Activated CD4-positive, alpha-beta T cell treated with anti-CD3 and anti-CD28 coated beads, Interleukin-2, amount 50 U/mL, for 4 hours (primary cell): ENCODE measurements at places on chromosomes 7 and 10.

DNA sequence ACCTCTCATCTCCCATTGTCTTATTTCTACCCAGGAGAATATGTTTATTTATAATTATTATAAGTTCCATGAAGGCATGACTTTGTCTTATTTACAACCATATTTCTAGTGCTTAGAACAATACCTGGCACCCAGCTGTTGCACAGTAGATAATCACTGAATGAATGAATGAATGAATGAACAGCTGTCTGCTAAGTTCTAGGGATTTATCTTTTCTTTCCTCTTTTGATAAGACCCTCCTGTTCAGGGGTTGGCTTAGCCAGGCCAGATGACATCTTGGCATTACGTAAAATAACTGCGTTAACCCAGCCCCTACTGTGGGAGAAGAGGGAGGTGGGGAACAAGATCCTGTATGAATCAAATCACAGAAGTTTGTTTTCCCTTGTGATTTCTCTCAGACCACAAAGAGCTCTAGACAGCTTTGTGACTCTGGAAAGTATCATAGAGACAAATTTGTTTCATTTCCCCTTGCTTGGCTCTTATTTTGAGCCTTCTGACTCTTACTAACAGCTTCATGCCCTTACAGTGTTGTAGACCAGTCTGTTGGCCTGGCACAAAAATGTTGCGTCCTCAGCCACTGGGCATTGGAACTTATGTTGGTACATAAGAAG, 8.4 kb downstream of the ZNF862 start:
- DNase-seq: no peak

- DNase-seq: no peak
Measured at GRCh38 chr10:124231168-124232155, 138.1 kb upstream of the CHST15 start.

- DNase-seq: no peak
Measured at GRCh38 chr7:36203071-36203790, 50.2 kb downstream of the EEPD1 start.

DNA sequence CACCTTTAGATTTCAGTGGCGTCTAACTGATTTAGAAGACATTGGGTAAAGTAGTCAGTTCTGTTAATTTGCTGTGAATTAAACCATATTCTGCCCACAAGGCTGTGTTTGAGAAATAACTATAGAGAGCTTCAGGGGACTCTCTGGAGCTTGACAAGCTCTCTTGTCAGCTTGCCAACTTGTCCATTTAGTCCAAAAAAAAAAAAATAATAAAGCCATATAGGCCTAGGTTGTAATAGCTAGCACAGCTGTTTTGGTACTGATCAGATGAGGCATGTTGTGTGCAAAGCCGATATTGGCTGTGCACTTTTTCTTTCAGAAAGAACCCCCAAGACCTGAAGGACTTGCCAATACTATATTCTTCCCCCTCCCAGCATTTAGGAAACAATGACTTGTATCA, 20.2 kb upstream of the ZNF282 start:
- no peak for DNase-seq

DNA sequence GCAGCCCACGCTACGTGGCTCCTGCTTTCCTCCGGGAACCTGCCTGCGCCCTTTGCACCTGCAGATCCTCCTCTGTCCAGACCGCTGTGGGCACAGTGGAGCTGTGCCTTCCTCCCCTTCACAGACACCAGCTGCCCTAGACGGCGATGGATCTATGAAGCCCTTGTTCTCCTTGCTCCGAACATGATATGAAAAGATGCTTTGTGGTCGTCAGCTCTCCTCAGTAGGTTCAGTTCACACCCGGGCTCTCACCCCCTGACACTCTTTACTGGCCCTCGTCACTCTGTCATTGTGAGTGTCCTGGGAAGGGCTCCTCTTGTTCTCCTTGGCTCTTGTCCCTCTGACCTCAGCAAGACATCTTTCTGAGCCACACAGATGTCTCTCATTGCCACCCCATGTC, 4.2 kb downstream of the ZNF488 start:
- no peak for DNase-seq

- DNase-seq: no peak
Measured at GRCh38 chr10:79241990-79242619, 105.2 kb upstream of the PPIF start.

GRCh38 chr7:157366722-157367121, 29.9 kb downstream of the DNAJB6 start:
- DNase-seq: no peak

DNA sequence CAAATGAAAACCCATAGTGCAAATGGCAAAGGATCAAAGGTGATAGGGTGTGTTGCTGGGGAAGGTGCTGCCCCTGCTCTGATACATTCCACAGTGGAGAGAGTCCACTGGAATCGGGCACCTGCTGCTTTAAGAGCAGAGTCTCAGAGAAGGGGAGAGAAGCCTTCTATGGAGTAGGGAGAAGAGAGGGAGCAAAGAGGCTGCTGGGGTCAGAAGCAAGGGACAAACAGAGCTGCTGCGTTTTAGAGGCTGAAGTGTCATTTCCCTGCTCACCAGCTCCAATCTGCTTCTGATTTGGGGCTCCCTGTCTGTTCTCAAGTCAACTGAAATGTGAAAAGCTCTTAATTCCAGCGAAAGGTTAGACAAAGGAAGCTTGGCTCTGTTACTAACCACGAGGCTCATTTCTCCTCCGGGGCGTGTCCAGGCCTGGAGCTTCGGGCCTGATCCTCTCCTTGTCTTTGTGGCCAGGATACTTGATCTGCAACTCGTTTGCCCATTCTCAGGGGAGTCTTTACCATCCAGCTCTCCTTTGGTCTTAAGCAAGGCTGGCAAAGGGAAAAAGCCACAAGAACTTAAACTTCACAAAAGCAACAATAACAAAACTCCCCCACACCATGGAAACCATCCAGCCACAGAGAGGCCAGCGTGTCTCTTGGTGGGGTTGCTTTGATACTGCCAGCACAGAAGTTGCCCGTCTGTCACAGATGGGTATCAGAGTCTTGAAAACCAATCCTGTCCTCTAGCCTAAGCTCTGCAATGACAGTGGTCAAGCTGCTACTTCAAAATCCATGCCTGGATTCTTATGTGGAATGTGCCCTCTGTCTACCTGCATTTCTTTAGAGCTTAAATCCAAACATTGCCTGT, 692.6 kb downstream of the SUGCT start:
- no peak for DNase-seq

GRCh38 chr7:96183163-96183670, 138.7 kb downstream of the SLC25A13 start:
- no peak for DNase-seq

DNA sequence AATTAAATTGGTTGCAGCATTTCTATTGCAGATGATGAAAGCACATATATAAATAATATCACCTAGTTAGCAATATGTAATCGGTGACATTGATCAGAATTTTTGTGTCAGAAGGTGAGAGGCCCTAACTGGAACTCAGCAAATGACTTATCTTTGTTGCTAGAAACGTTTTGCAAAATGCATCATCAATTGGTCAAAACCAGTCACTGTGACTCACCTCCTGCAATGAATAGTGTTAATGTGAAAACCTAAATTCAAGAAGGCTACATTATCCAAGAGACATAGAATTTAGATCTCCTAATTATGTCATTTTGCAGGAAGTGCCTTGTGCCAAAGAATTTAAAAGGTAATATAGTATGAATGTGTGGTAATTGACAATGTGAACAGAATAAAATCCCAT, 9.8 kb upstream of the PNLIPRP3 start:
- DNase-seq: no peak

- DNase-seq: no peak
Measured at GRCh38 chr10:67793313-67793712, 44.7 kb downstream of the DNAJC12 start.

DNA sequence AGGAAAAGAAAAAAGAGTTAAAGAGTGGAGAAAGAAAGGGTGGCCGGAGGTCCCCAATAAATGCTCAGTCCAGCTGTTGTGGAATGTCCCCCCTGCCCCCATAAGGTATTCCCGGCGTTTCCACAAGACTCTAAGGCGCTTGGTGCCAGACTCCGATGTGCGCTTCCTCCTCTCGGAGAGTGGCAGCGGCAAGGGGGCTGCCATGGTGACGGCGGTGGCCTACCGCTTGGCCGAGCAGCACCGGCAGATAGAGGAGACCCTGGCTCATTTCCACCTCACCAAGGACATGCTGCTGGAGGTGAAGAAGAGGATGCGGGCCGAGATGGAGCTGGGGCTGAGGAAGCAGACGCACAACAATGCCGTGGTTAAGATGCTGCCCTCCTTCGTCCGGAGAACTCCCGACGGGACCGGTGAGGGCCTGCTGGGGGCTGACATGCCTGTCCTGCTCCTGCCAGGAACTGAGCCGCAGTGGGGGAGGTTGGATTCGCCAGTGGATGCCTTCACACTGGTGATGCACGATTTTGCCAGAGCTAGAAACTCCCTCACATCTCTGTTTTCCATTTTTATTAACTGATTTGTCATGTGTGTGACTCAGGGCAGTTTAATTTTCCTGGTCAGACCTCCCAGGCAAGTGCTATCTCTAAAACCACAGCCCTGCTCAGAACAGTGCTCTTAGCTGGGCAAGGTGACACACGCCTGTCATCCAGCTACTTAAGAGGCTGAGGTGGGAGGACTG, 34.2 kb downstream of the TACR2 start:
- DNase-seq: no peak

GRCh38 chr10:10576937-10577336, 440.7 kb upstream of the CELF2 start:
- no peak for DNase-seq

DNA sequence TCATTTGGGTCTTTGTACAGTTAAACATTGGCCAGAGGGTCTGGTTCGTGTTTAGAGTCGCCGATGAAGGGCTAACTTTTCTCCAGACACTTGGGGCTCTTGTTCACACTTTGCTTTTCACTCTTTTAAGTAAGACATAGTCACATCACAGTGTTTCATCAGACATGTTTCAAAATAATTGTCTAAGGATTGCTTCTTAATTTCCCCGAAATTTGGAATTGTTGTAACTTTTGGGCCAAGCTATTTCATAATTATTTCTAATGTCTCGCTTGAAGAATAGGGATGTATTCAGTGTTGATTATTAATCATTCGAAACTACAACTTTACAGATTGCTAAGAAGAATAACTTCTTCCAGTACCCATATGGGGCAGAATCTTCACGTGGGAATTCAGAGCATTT, 92.8 kb downstream of the TCF7L2 start:
- no peak for DNase-seq

GRCh38 chr10:76302961-76303630, 871.7 kb downstream of the LRMDA start:
- no peak for DNase-seq

DNA sequence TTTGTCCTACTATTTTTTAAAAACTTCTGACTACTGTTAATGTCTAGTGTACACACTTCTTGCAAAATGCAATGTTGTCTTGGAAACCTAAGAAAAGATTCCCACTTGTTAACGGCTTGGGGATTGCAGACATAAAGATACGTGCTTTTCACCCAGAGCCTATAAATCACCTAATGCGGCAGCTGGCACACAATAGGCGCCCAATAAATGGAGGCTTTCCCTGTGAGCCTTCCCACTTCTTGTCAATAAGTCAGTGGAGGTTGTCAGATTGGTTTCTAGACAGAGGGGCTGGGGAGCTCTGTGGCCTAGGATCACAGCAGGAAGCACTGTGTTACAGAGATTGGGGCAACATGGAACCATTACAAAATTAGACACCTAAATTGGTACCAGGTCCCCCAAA, 74.7 kb downstream of the VSTM4 start:
- no peak for DNase-seq

- no peak for DNase-seq
Measured at GRCh38 chr10:11441151-11441535, 170.3 kb downstream of the USP6NL start.

- DNase-seq: no peak
Measured at GRCh38 chr10:4609251-4609650, 216.8 kb upstream of the AKR1E2 start.

- no peak for DNase-seq
Measured at GRCh38 chr7:127021019-127021738, 231.6 kb downstream of the GRM8 start.

GRCh38 chr10:129102906-129103693, 363.9 kb upstream of the MGMT start:
- DNase-seq: no peak

DNA sequence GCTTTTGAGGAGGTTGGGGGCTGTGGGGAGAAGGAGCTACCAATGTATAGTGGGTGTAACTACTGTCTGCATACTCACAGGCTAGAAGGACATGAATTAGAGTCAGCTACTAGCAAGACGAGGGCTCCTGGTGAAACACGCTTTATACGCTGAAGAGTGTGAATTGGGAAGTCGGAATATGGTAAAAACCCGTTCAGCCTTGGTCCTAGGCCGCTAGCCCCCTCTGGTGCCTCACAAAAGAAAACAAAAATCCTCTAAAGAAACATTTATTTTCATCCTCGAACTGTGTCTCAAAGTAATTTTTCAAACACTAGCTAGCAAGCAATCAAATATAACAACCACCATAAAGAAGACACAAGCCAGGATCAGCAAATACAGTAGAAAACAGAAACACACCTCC, 338.1 kb upstream of the SEMA3C start:
- no peak for DNase-seq

GRCh38 chr7:81507221-81507620, 262.6 kb downstream of the HGF start:
- no peak for DNase-seq

DNA sequence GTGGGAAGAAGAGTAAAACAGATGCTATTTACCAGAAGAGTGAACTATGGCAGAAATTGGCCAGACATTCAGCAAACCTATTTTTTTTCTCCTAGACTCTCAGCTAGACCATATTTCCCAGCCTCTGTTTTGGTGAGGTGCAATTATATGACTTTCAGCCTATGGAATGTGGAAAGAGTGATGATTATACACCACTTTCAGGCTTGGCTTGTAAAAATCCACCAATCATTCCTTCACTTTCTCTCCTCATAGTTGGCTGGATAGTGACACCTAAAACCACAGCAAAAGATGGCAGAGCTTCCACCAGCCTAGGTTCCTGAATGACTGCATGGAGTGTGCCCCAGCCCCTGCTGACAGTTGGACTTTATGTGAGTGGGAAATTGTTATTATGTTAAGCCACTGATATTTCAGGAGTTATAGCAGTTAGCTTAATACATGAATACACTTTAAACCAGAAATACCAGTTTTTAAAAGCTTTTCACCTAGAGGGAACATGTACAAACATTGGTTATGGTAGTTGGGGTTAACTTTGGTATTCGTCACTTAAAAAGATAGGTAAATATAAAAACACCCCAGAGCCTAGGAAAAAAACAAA, 19.1 kb upstream of the TNKS2 start:
- no peak for DNase-seq

- no peak for DNase-seq
Measured at GRCh38 chr10:57952741-57953140, 315.0 kb downstream of the IPMK start.

GRCh38 chr7:142801601-142802295, 31.0 kb downstream of the PRSS2 start:
- DNase-seq: no peak

DNA sequence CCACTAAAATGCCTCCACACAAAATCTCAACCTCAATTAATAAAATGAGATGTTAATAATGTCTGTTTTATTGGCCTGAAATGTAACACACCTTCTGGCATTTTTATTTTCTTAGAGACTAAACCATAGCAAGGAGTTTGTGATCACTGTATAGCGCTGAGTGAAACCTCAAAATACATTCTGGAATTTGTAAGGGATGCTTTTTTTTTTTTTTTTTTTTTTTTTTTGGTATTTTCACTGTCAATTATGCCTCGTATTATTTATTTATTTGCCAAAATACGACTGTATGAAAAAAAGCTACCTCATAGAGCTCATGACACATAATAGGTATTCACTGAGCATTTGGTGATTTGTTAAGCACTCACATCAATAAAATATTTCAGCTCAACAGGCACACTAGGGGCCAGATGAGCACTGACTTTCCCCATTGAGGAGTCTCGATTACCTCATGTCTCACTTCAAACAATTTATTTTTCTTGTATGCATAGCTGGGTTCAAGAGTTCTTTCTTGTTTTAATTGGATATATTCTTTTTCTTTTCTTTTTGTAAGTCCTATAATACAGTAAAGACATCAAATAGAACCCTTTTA, 36.5 kb downstream of the SEMA3C start:
- no peak for DNase-seq
